ENCODE measurements at places on chromosomes 12 and 14.

GRCh38 chr12:130601327-130601726 is 114.8 kb downstream of the RIMBP2 start:
- no peak for DNase-seq

- DNase-seq, result no peak
Measured at GRCh38 chr14:100289916-100290606, 16.2 kb downstream of the SLC25A29 start.

GRCh38 chr12:27013611-27014084 is 536 bp downstream of the TM7SF3 start:
- no peak for DNase-seq

DNA sequence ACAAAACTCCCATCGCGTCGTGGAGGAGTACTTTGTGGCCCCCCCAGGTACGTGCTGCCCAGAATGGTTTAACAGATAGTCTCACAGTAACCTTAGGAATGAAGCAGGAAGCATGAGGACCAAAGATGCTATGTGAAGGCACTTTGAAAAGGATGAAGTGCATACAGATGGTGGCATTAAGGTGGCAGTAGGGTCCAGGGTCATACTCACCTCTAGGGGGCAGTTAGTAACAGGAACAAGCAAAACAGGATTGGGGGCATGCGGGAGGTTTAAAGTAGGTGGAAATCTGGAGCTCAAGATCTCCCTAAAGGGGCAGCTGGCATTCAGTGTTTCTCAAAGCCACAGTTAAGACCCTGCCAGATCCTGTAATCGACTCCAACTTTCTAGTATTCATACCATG is 10.9 kb downstream of the GATC start:
- DNase-seq, result no peak

- no peak for DNase-seq
Measured at GRCh38 chr12:91695964-91696363, 449.7 kb downstream of the BTG1 start.

DNA sequence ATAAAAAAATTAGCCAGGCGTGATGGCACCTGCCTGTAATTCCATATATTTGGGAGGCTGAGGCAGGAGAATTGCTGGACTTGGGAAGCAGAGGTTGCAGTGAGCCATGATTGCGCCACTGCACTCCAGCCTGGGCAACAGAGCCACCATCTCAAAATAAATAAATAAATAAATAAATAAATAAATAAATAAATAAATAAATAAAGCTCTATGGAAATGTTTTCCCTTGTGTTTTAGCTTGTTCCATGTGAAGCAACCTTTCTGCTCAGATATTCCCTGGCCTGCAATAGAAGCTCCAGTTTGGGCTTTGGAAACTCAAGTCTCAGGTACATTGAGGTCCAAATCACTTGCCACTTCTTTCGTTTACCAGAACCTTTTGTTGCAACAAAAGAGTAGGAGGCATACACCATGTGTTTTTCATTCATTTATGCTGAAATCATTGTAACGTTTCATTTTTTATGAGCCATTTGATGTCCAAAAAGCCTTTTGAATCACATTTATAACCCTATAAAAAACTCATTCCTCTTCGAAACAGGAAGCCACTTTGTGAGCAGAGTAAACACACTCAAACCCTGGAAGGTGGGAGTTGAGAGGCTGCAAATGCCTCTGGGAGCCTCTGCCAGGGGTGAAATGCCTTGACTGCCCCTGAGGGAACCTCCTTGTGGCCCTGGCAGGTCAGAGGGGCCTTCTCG is 376.6 kb upstream of the TBX3 start:
- no peak for DNase-seq

- no peak for DNase-seq
Measured at GRCh38 chr14:79298373-79298772, 912.9 kb downstream of the DIO2 start.

DNA sequence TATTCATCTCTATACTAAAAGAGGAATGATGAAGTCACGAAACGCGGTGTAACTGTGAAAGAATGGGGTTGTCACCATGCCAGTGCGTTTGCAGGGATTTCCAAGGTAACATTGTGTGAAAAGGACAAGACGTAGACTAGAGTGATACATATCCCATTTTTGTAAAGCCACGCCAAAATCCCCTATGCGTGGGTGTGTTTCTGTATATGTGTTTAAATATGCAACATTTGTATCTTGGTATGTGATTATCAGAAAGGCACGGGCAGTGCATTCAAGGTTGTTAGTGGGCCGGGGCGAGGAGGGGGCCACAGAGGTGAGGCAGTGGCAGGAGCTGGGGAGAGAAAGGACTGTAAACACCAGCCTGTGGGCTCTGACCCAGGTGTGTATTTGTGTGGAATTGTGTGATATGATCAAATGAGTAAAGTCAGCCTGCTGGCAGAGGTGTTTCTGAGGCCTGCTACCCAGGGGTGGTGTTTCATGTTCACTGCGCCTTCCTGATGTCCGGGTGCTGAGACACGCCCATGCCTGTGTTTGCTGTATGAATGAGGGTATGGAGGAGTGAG is 137.8 kb downstream of the ADGRD1 start:
- no peak for DNase-seq
